ENCODE measurements at places on chromosomes 13 and 19. TPM values are rescaled to one million over a fixed set of nuclear protein-coding genes. Genes with fewer than 3 reads are reported as not detected.

The OR4F17 gene
- total RNA-seq: not detected

The DCT gene
- 1.5 TPM for total RNA-seq

The CFAP97D2 gene
- total RNA-seq: not detected

The TGFB1 gene
- total RNA-seq: 17.6 TPM

The LRRC63 gene
- not detected for total RNA-seq

The KCNN1 gene
- total RNA-seq: 0.88 TPM

The ZNF528 gene
- total RNA-seq: 10.3 TPM

The FFAR3 gene
- 2.9 TPM for total RNA-seq

The ELSPBP1 gene
- total RNA-seq: not detected

The NLRP5 gene
- total RNA-seq: not detected

The PSG2 gene
- not detected for total RNA-seq

The ZNF470 gene
- total RNA-seq: 2.3 TPM

The WDR83 gene
- total RNA-seq: 7.1 TPM

The TSPAN16 gene
- total RNA-seq: not detected

The CEACAM7 gene
- not detected for total RNA-seq

The KCNJ14 gene
- total RNA-seq: 0.56 TPM

The ZSCAN5B gene
- total RNA-seq: not detected

The BCL2L12 gene
- total RNA-seq: 4.4 TPM
